Activated naive CD8-positive, alpha-beta T cell treated with anti-CD3 and anti-CD28 coated beads, Interleukin-2, amount 50 U/mL, for 16 hours (primary cell): ENCODE measurements at places on chromosomes 11 and 22.

DNA sequence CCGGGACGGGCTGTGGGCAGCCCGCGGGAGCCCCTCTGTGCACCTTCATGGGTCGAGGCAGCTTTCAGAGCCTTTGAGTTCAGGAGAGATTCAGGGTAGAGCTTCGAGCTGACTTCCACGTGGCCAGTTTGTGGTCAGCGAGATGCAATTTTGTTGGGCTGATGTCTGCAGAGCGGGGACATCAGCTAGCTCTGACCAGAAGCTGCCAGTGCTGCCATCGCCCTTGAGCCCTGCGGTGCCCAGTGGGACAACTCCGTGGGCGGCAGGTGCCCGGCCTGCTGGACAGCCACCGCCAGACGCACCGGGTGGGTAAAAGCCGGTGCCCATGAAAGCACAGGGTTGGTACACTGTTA is 719 bp downstream of the TALDO1 start:
- no peak for DNase-seq

- DNase-seq = no peak
Observed at GRCh38 chr22:40335358-40335757, 10.9 kb upstream of the ADSL start.

- DNase-seq = no peak
Observed at GRCh38 chr22:37007651-37008050, 11.6 kb downstream of the TST start.

GRCh38 chr11:9066433-9066925 is 24.9 kb downstream of the SCUBE2 start:
- DNase-seq = no peak

- DNase-seq = no peak
Observed at GRCh38 chr11:128359515-128359914, 227.8 kb downstream of the ETS1 start.

GRCh38 chr11:8262552-8263108 is 1.0 kb downstream of the LMO1 start:
- no peak for DNase-seq

- no peak for DNase-seq
Observed at GRCh38 chr22:45129703-45130524, 33.8 kb upstream of the NUP50 start.

- DNase-seq = no peak
Observed at GRCh38 chr11:8679006-8679405, 3.5 kb downstream of the TRIM66 start.

GRCh38 chr11:38503876-38504275 is 1905.8 kb upstream of the RAG2 start:
- no peak for DNase-seq

DNA sequence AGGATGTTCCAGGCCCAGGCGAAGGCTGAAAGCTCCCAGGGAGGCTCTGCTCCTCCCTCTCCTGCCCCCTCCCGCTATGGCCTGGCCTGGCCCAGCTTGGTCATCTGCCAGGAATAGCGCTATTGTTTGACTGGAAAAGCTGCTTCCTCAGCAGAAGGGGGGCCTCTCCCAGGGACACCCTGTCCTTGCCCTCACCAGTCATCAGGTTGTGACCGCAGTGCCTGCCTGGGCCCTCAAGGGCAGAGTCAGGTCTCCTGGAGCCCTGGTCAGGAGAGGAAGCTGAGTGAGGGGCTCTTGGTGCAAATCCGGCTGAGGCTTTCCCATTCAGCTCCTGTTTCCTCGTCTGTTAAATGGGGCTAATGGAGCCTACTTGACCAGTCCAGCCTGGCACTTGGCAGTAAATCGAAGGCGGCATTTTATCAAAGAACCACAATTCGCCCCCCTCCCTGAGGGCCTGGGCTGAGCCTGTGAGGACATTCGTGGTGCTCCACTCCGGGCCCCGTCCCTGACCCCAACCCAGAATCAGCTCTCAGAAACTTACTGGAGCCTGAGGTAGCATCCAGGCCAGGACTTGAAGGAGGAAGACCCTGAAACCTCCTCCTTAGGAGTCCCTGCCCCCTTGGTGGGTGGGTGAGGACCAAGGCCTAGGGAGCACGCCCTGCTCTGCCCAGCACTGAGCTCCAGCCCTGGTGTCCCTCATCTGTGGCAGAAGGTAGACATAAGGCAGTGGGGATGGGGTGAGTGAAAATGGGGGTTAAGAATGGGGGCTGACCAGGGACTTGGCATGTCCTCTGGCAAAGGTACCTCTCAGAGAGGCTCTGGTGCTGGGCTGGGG is 2.0 kb upstream of the CASTOR1 start:
- no peak for DNase-seq

DNA sequence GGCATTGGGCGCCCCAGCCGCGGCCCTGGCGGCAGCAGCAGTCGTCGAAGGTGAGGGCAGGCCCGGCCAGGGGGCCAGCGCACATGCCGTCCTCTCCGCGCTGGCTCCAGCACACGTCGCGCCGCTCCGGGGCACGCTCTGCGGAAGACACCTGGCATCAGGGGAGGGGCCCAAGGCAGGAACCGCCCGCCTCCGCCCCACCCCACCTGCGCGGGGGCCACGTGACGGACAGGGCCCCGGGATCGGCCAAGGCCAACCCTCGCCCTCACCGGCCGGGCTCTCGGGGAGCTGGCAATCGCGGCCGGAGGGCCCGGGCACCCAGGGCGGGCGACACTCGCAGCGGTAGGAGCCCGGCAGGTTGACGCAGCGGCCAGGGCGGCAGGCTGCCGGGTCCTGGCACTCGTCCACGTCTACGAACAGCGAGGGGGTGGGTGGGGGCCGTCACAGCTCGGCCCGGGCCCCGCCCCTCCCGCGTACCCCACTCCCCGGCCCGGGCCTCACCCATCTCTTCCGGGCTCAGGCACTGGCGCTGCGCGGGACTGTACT is 14.9 kb downstream of the SCYL1 start:
- DNase-seq = no peak

- DNase-seq = no peak
Observed at GRCh38 chr11:110808248-110808647, 96.0 kb upstream of the ARHGAP20 start.

DNA sequence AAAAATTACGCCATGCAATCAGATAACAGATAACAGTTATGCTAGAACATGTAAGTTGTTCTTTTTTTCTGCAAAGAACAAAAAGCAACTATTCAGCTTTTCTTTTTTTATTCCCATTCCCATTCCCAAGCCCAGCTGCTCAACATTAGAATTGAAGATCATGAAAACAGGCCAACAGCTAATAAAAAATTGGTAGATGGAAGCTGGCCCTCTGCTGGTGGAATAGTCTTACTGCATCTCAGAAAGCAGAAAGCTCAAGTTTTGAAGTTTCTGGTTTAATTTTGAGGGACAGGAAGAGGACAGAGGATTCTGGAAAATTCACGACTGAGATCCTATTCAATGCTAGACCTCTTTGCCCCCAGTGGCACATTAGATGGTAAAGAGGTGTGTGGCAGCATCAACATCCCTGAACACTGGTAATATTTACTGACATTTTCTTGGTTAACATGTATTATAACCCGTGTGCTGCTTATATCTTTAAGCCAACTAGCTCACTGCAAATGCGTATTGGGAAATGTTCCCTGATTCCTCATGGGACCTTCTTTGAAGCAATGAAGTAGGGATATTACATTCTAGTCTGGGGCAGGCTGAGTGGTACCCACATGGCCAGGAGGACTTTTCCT is 591.2 kb downstream of the OPCML start:
- no peak for DNase-seq

- no peak for DNase-seq
Observed at GRCh38 chr22:43044290-43044712, 29.4 kb upstream of the PACSIN2 start.

DNA sequence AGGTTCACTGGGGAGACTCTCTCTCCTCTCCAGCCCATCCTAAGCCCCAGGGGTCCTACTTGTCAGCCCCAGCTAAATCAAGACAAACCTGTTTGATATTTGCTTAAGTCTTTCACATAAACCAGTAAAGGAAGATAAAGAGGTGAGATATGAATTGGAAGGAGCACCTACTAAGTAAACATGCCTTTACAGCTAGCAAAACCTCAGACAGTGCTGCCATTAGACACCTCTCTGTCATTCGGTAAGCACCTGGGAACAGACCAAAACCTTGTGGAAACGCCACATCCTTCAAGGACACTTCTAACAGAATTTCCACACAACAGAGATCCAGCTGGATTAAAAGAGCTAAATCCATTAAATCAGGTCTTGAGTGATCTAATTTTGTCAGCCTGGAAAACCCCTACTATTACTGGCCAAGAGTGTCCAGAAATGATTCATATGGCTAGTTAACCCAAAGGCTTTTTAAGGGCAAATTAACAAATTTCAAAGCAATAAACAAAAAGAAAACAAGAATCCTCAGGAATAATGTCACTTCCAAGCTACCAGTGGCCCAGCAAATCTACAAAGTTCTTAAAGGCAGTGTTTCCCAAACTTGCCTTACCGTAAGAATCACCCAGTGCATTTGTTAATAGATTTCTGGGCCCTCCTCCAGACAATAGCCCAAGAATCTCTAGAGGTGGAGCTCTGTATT is 2.4 kb downstream of the VPS37C start:
- DNase-seq = no peak

DNA sequence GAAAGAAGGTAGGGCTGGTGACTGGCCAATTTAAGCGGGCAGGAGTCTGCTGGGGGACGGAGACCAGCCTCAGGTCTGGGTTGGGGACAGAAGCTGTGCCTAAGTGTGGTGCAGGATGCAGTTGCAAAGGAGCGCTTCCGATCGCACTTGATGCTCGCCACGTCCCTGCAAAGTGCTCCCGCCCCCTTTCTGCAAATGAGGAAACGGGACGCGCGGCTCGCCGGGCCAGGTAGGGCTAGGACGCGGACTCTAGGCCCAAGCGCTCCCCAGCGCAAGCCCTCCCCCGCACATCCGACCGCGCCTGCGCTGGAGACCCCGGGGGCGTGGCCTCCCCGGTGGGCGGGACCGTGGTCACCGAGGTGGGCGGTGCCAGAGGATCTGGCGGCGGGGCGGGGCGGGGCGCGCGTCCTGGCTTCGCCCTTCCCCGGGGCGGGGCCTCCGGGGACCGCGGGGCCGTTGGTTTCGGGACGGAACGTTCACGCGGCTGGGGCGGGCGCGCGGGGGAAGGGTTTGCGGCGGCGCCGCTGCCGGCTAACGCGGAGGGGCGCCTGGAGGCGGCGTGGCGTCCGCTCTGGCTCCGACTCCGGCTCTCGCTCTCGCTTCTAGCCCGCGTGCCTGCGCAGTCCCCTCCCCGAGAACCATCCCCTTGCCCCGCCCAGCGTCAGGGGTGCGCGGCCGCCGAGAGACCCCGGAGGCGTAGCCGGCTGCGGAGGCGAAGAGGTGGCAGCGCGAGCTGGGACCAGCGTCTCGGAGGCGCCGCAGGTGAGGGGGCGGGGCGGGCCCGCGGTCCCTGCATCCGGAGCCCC is at the start of gene FAM118A:
FAM118A (plus strand) TSS at position 513 of the 806 bp plus-strand sequence. CDS start 12,446 bp downstream, outside the sequence.
- DNase-seq = peak; percentile 89

GRCh38 chr11:117601006-117601708 is 195.9 kb downstream of the DSCAML1 start:
- no peak for DNase-seq

DNA sequence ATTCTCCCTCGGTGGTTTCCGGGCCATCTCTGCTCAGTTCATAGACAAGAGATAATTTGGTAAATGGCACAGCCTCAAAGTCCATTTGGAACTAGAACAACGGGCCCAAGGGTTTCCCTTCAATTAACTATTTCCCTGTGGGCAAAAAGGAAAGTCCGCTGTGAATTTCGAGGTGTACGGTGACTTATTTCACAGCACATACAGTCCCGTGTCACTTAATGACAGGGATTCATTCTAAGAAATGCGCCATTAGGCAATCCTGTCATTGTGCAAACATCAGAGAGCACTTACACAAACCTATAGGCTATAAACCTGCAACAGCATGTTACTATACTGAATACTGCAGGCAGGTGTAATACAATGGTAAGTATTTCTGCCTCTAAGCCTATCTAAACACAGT is 551.6 kb downstream of the OPCML start:
- no peak for DNase-seq

- DNase-seq = no peak
Observed at GRCh38 chr22:47773635-47774034, 1011.2 kb downstream of the TBC1D22A start.

DNA sequence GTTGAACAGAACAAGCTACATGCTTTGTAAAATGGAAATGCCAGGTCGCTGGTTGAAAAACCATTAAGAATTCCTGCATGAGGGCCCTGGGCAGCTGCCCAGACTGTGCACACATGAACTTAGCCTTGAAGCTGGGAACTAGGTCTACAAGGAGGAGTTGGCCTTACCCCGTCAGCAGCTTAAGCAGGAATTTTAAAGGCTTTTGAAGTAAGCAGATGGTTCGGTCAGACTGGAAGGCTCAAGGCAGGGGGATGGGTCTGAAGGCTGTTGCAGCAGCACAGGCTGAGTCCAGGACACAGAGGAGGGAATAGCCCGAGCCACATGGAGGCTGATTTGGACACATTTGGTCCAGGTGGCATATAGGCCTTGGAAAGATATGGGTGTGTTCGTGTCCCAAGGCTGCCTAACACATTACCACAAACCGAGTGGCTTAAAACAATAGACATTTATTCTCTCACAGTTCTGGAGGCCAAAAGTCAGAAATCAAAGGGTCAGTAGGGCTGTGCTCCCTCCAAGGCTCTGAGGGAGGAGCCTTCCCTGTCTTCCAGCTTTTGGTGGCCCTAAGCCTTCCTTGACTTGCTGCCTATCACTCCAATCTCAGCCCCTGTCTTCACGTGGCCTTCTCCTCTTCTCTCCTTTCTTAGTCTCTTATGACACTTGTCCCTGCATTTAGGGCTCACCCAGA is 11.6 kb downstream of the LIF start:
- no peak for DNase-seq

DNA sequence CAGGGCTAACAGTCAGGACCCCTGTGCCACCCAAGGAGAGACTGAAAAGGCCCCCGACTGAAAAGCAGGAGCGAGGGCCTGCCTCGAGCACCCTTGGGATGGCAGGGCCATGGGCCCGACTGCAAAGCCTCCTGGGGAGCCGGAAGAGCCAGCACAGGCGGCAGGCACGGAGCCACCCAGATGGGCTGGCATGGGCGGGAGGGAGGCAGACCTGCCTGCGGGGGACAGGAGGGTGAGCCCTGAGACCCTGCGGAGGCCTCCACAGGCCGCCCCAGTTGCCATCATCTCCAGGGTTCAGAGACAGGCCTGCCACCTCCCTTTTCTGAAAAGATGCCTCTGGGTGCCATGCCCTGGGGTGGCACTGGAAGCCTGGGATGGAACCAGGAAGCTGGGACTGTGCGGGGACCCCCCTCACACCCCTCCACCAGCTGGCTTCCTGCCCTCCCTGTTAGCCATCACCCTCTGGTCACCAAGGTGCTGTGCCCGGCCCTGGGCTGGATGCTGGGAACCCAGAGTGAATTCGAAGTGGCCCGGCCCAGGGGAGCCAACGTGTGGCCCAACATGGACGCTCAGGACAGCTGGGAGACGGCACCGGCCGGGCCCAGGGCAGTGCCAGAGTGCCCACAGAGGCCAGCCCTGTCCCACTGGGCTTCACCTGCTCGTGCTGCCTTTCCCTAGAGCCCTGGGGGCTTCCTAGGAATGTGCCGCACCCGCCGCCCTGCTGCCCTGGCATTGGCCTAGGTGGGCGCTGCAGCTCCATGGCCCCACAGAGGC is 13.8 kb downstream of the TSPAN32 start:
- DNase-seq = no peak
